ENCODE measurements at places on chromosomes 6 and 20. TPM values are rescaled to one million over a fixed set of nuclear protein-coding genes. Genes with fewer than 3 reads are reported as not detected.

DNA sequence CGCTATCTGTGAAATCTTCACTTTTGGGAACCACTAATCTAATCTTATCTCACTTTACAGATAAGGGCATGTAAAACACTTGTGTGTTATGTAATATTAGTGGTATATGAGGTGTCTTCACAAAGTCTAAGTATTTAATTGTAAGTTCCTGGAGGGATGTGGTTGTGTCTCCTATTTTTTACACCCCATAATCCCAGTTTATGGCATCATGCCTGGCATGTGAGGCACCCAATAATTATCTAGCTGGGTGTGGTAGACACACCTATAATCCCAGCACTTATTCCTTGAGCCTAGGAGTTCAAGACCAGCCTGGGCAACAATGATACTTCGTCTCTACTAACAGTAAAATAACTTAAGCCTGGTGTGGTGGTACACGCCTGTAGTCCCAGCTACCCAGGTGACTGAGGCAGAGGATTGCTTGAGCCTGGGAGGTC lies 16.5 kb upstream of the TBCC start:
- no peak overlapping the region for H3K4me3 ChIP-seq
- DNase-seq: no peak
- H3K36me3 ChIP-seq: peaks cover 13% of the 10 kb centered on the region

DNA sequence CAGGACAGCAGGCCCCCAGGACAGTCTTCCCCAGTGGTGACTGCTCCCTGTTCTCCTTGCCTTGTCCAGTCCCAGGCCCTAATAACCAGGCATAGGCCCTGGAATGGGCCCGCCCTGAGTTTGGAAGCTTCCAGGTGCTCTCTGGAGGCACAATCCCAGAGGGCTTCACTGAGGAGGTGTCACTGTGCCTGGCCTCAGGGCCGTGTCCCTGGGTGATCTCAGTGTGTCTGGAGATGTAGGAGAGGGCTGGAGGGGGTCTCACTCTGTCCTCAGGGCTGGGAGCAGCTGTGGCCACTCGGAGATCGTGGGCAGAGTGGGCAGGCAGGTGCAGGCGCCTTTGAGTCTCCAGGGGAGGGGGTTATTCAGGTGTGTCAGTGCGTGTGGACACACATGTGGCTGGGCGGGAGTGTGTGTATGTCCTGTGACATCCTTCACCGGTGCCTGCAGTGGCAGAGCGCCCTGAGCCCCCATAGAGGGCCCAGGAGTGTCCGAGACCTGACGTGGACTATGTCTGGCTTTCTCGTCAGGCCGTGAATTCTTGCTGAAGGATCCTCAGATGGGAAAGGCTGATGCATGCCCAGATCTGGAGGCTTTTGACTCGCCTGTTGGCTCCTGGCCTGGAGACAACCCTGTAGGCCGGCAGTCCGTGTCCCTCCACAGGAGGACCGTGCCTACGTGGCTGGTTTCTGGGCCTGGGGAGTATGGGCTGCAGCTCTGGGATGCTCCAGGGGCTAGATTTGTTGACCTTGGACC lies 5.5 kb upstream of the NPBWR2 start:
- no peak overlapping the region for H3K27ac ChIP-seq
- no peak for DNase-seq
- no peak overlapping the region for H3K4me3 ChIP-seq
- no peaks in the 10 kb centered on the region for H3K36me3 ChIP-seq

DNA sequence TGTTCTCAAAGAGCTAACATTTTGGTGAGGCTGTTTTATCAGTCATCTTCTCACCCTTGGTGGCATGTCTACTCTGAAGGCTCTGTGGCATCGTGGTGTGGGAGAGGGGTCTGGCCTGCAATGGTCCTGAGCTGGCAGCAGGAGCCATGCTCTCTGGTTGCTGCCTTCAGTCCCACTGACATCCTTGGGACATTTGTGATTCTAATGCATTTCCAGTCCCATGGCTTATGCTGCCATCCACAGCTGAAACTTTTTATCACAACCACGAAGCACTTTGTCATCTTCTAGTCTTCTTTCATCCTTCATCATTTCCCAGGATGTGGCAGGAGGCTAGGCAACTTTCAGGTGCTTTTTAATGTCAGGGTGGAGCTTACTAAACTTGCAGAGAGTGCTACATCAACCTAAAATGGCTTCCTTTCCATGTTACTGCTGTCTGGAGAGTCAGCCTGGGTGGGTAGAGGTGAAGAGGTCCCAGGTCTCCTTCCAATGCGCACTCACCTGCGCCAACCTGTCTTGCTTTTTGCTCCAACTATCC lies 77.1 kb downstream of the GPR63 start:
- peaks cover 5% of the 10 kb centered on the region for H3K27me3 ChIP-seq
- no peaks in the 10 kb centered on the region for H3K4me1 ChIP-seq
- no peak overlapping the region for H3K4me3 ChIP-seq
- no peak for DNase-seq

RAET1L gene
- total RNA-seq: not detected

- no peaks in the 10 kb centered on the region for H3K36me3 ChIP-seq
- H3K4me1 ChIP-seq: no peaks in the 10 kb centered on the region
- no peaks in the 10 kb centered on the region for H3K27me3 ChIP-seq
- no peak overlapping the region for H3K27ac ChIP-seq
Observed at GRCh38 chr6:14921170-14921569, 324.7 kb upstream of the JARID2 start.
